ENCODE measurements at places on chromosomes 12 and 14.

DNA sequence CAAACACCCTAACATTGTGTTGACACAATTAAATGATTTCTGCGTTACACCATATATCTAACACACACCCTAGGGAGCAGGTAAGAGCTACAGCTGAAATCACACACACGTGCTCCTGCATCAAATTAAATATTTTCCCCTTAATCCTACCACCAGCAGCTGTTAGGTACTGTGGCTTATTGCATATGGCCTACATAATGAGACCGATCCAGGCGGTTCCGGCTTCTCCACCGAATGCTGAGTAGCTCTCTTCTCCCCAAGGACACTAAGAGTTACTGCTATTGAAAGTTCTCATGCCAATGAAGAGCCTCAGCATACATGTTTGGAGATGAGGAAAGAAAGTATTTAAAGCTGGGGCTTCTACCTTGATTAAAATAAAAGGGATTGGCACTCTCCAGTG is 472.2 kb upstream of the STXBP6 start:
- DNase-seq = no peak

- DNase-seq = no peak
These were observed 81.4 kb upstream of the FERMT2 start for GRCh38 chr14:53032161-53032803.

- no peak for DNase-seq
These were observed 239.2 kb upstream of the RMST start for GRCh38 chr12:97223419-97223818.

DNA sequence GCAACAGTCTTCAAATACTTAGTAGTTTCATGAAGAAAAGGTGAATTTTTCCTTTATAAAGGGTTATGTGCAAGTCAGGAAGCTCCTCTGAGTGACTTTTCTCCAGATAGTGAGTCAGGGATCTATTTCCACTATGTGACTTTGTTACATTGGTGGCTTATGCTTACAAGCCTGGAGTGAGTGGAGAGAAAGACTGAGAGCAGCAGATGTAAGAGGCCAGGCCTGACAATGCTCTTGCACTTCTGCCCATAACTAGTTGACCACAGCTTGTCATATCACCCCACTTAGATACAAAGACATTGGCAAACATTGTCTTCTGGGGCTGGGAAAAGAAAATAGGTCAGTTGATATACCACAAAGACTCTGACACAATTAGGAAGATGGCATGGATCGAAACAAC is 236.5 kb downstream of the PDZRN4 start:
- DNase-seq = no peak

DNA sequence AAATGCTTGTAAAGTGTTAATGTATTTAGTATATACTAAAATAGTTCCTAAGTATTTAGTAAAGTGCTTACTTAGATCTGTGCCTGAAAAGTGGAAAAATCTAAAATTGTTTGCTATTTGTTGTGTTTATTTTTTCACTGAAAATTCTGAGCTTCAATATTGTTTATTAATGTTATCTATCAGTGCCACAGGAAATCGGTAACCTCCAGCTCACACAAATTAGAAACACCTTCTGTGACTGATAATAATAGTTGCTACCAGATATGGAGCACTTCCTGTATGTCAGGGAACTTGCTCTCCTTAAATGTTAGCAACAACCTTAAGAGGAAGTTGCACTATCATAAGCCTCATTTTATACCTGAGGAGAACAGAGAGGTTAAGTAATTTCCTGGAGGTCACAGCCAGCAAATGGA is 723 bp upstream of the LRP10 start:
- DNase-seq = no peak

DNA sequence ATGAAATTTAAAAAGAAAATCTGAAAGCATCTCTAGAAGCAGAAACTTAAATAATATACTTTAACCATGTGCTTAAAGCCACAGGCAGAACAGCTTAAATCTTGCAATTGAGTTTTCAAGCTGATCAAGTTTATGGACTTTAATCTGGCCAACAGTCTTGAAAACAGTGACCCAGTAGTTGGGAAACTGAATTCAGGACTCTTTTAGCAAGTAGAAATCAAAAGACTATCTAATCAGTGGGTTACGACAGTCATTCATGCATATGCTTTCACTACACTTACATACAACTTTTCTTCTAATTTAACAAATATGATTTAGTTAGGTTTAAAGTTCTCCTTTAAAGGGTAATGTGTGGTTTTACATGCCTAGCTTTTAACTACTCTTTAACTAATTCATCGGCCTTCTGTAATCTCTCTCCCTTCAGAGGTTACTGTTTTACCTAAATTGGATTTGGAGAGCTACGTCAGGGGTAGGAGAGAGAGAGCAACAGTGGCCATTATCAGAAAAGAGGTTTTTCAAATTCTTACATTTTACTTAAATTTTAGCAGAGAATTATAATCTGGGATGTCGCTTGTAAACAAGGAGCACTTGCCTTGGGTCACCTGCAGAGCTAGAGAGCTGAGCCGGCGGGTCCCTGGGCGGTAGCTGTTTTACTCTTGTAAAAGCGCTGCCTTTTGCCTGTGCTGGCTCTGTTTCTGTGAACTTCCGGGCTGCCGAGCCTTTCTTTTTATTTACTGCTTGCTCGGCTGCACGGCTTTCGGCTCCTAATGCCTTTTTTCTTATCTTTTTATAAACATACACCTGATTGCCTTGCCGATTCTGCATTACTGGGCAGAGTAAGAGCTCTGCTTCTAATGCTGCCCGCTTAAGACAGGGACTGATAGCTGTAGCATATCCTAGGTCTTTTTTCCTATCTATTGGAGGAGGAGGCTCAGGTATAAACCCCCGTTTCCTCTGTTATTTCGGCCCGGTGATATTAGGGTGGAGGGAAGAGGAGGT is 17.4 kb upstream of the LYZ start:
- peak; percentile 52 for DNase-seq

- no peak for DNase-seq
These were observed 36.5 kb upstream of the CERS5 start for GRCh38 chr12:50203691-50204090.

Data from Right ventricle myocardium superior (tissue), 1 donor.